ENCODE measurements at places on chromosomes 2 and 18.

DNA sequence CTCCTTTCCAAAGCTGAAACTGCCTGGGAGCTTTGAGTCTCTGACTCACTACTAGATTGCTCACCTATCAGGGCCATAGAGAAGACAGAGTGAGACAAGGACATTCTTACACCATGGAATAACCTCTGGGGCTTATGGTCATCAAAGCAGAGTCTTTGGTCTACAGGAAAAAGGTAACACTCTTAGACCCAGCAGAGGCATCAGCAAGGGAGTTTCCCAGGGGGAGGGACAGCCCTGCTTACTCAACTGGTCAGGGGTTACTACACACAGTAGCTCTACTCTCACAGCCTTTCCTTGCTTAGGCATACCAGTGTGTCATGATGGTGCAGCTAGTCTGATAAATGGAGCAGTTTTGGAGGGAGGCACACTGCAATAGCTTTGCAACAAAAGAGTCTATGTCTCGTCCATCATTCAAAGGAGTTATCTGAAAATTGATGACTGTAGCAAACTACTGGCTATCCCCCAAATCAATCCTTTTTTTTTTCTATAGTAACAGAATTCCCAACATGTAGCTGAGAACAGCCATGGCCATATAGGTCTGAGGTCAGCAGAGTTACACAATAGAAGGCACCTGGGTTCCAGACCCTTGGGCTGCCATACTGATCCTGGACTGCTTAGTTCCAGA lies 22.4 kb upstream of the CD28 start:
- DNase-seq = no peak

- DNase-seq = no peak
These were observed 3.6 kb upstream of the DOK6 start for GRCh38 chr18:69397096-69397495.

DNA sequence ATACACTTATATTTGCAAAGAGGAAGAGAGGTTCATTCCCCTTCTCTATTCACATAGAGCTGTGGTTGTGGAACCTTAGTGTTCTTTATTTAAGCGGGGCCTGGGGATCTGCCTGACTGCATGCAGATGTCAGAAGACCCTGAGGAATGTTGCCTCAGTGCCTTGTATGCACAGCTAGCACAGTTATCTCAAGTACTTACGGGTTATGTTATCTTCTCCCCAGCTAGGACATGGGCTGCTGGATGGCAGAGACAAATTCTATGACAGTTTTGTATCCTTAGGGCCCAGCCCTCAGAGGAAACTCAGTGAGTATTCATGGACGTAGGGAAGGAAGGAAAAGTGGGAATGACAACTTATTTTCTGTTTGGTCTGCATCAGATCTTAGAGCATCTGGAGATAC lies 37.7 kb upstream of the RTN4 start:
- DNase-seq = no peak

GRCh38 chr2:165933211-165933910 lies 20.2 kb downstream of the TTC21B start:
- DNase-seq = no peak

DNA sequence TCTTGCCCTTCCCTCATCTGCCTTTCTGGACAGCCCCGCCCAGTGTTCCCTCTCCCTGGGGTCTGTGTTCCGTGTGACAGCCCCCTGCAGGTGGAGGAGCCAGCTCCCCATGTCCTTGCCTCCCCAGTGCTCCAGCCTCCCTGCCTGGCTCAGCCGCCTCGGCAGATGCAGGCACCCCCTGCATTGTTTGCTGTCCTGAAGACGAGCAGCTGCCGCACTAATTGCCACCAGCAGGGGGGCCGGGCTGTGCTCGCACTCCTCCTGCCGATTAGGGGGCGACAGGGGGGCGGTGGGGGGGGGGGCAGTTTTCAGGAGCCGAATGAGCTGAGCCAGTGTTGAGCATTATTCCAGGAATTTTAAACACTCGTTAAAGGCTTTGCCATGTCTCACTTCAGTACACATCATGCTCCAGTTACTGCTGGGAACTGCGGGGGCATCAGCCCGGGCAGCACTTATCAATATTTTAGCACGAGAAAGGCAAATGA lies 23.3 kb downstream of the SIX3 start:
- no peak for DNase-seq

DNA sequence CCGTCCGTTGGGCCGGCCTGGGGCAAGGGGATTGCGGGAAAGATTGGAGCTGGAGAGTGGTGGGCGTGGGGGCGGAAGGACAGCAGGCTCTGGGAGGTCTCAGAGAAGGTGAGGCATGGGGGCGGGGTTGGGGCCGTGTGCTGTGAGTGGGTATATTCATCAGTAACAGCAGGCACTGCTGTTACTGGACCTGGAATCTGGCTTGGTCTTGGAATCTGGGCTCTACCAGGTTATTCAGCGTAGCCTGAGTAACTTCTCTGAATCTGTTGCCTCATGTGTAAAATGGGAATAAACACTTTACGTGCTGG lies 435 bp downstream of the RNF181 start:
- peak; percentile 42 for DNase-seq

DNA sequence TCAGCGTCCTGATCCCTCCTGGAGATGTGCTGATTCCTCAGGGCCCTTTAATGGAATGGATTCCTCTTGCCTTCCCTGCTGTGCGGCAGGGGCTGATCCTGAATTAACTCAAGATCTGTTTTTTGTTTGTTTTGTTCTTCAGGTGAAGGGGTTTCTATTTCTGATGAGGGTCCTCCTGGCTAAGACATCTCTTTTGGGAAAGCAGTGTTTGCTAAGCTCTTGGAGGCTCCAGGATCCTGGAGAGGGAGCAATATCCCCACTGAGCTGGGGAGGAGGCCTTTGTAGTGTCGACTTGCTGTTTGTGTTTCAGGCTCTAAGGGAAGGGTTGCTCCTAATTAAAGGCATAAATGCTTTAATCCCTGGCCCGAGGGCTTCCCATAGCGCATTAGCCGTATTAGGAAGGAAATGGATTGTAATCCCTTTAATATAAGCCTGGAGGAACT lies 65.3 kb upstream of the FOXI3 start:
- DNase-seq = no peak

GRCh38 chr2:68216454-68217310 lies 35.6 kb downstream of the PPP3R1 start:
- no peak for DNase-seq

GRCh38 chr2:219769090-219769910 lies 141.9 kb downstream of the SLC4A3 start:
- no peak for DNase-seq

DNA sequence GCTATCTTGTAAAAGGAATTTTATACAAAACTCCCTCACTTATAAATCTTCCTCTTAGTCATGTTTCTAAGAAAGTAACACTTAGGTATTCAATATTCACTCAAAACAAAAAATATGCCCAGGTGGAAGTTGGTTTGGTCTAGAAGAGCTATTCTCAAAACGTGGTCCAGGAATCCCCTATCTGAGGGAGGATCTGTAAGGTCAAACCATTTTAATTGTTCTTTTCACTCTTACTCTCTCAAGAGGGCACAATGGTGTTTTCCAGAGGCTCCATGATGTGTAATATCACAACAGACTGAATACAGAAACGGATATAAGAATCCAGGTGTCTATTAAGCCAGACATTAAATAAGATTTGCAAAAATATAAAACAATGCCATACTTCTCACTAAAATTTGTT lies 9.9 kb downstream of the MOB1A start:
- no peak for DNase-seq

- DNase-seq = no peak
These were observed 684.6 kb upstream of the SOX11 start for GRCh38 chr2:5007596-5007995.

- DNase-seq = no peak
These were observed 8.6 kb downstream of the ITPRID2 start for GRCh38 chr2:181900007-181900651.

- DNase-seq = peak; percentile 55
These were observed 50.0 kb upstream of the TTC39C start for GRCh38 chr18:23964282-23965238.

DNA sequence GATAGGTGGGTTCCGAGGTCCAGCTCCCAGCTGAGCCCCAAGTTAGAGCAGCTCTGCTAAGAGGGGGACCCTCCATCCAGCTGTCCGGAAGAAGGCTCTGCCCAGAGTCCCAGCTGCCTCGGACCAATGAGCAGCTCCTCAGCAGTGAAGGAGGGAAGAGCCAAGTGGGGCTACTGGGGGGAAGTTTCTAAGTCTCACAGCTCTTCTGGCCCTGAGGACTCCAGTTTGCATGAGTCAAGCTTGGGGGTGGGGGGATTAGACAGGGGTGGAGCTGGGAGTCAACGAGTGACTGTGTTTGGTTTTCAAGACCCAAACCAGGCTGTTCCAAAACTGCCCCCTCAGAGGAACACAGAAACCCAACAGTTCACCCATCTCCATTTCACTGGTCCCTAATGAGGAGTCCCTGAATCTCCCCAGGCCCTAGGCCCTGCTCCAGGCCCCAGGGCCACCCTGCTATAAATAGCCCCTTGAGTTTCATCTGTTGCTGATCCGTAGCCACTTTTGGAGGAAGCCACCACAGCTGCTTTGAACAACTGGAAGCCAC lies 100.9 kb downstream of the TNS1 start:
- DNase-seq = no peak

DNA sequence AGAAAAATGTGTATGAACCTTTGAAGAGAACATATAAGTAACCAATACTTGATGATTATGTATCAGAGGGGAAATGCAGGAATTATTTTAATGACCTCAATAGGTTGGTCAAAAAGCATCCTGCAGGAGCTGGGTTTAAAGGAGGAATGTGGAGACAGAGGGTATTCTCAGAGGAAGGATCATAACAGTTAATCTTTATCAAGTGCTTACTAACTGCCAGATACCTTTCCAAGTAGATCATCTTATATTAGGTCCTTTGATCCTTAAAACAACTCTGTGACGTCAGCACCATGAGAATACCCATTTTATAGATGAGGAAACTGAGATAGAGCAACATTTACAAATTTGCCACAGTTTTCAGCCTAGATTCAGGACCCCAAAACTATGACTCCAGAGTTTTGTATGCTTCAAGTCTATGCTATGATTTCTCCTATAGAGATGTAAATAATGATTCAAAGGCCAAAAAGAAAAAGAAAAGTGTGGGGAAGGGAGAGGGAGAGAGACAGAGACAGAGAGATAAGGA lies 3.0 kb downstream of the RFTN2 start:
- no peak for DNase-seq

DNA sequence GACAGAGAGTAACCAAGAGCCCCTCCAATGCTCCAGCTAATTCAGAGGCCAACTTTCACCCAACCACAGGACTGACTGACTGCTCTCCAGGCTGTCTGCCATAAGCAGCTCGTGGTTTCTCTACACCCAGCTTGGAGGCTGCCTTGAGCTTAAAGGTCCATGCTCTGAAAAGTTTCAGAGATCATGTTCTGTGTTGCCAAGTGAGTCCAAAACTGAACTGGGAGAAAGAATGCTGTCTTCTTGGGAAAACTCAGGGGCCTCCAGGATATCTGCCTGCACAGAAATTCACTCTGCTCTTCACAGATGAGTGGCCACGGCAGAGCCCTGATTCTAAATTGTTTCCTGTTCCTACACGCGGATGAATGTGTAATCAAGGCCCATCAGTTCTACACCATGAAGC lies 51.1 kb downstream of the LPIN2 start:
- no peak for DNase-seq

DNA sequence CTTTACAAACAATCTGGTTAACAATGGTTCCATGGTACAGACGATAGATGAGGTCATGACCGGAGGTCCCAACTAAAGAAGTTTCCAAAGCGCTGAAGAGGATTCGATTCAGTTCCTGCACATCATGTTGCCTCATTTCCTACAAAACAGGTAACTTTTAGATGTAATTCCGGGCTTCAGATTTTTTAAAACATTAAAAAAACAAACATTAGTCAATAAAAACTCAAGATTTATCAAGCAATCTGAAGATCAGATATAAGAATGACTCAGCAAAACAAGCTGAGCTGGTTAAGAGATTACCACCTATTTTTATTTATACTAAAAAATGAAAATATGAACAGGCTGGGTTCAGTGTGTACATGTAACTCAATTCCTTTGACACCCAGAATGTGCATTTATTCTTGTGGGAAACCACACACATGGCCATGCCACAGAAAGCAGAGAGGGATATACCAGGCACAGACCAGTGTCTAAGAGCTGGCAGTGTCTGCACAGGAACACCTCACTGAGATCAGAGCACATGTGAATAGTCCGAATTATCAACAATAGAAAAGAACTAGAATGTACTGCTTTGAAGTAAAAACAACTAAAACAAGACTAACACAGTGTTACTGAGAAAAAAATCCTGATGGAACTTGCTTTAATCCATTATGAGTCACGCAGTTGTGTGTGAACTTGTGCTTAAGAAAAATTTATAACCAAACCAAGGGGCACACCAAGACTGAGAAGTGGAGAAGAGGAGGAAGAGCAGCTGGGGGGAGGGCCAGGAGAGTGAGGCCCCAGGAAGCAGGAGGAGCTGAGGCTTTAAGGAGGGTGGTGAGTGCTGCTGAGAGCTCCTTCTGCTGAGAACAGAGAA lies 9.5 kb downstream of the USP40 start:
- DNase-seq = no peak

DNA sequence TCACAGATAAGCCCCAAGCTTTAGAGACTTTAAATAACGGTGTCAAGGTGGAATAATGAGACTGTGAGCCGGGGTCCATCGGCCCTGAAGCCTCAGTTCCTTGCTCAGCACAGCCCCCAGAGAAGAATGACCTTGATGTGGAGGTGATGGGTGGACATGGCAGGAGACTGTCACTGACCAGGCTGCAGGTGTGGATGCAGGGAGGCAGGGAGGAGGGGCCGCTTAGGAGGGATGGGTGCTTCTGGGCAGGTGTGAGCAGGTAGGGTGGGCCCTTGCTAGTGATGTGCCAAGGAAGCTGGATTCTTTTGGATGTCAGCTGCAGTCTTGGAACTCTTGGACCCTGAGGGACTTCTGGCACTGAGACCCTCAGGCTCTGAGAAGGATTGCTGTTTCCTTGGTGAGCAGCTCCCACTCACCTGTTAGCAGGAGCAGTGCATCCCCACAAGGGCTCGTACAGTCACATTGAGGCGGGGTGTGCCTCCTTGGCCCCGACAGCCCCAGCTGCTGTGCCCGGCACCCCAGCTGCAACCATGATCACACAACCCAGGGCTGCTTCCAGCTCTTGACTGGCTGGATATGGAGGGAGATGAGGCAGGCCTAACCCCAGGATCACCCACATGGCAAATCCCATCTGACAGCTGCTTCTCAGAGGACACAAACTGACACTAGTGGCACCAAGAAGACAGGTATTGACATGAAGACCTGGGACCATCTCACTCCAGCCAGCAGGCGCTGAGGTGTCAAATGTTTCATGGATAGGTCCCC lies 209.8 kb upstream of the HDAC4 start:
- no peak for DNase-seq

GRCh38 chr2:84942964-84943421 lies 28.0 kb upstream of the KCMF1 start:
- no peak for DNase-seq

DNA sequence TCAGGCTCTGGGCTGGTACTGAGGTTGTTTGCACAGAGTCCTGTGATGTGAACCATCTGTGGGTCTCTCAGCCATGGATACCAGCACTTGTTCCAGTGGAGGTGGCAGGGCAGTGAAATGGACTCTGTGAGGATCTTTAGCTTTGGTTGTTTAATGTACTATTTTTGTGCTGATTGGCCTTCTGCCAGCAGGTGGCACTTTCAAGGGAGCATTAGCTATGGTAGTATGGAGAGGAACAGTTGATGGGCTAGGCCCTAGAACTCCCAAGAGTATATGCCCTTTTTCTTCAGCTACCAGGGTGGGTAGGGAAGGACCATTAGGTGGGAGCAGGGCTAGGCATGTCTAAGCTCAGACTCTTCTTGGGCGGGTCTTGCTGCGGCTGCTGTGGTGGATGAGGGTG lies 257.0 kb upstream of the GYPC start:
- peak; percentile 26 for DNase-seq
